ENCODE measurements at places on chromosomes 7 and 10.

DNA sequence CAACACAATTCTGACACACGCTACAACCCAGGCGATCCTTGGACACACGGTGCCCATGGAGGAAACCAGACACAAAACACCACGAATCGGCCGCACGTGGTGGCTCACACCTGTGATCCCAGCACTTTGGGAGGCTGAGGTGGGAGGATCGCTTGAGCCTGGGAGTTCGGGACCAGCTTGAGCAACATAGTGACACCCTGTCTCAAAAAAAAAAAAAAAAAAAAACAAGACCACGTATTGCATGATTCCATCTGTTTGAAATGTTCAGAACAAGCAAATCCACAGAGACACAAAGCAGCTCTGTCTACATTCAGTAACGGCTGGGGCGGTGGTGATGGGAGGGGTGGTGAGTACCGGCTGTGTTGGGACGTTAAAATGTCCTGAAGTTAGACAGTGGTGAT lies 25.2 kb downstream of the ADAP1 start:
- DNase-seq: no peak

DNA sequence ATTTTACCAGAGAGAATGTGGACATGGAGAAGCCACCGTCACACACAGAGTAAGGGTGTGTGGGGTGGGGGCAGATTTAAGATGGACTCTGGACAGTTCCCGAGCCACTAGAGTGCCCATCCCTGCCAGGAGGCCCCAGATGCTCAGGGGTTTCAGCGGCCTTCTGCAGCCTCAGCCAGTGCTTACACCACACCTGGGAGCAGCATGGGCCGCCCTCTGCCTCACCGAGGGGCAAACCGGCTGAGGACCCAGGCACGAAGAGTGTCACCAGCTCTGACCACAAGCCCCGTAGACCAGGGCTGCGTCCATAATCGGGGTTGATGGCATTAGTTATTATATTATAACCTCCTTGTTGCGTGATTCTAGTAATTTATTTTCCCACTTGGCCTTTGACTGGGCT lies 6.7 kb upstream of the MNX1 start:
- no peak for DNase-seq

DNA sequence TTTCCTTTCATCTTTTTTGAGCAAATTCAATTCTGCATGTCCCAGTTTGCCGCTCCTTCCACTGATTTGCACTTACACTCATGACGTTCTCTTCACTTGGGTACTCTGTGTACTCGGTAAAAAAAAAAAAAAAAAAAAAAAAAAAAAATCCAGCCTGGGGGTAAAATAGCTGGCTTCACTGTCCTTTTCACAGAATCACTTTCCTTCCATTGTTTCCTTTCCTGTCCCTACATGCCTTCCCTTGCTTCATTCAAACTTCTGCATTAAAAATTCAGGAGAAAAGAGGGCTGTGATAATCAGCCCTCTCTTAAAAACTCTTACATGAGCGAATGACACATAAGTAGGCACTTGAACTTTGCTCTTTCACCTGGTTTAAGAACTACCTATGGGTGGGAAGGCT lies 8.7 kb downstream of the ANKRD1 start:
- DNase-seq: no peak

DNA sequence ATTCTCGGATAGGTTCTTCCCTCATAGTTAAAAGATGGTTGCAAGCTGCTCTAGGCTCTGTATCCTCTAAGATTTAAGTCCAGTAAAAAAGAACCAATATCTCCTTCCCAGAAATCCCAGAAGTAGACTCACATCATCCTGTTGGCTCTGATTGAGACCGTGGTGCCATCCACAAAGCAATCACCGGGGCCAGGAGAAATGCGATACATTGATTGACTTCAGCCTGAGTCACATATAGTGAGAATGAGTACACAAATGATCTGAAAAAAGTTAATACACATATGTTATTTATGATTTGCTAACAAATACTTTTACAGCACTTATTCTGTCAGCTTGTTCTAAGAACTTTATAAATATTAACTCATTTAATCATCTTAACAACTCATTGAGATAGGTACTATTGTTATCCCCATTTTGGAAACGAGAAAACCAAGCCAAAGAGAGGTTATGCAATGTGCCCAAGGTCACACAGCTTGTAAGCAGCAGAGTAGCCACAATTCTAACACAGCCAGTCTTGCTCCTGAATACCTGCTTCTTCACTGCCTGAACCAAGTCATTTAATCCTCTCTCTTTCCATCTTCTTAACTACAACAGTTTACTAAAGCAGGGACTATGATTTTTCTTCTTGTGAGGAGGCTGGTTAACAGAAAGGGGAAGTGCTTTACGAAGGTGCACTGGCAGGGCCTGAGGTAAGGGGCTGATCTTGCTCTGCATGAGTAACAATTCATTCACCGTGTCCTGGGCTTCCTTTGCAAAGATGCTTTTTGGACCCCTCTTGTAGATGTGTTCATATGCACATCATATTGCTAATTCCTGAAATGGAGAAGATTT lies 177.0 kb downstream of the REEP3 start:
- DNase-seq: no peak

DNA sequence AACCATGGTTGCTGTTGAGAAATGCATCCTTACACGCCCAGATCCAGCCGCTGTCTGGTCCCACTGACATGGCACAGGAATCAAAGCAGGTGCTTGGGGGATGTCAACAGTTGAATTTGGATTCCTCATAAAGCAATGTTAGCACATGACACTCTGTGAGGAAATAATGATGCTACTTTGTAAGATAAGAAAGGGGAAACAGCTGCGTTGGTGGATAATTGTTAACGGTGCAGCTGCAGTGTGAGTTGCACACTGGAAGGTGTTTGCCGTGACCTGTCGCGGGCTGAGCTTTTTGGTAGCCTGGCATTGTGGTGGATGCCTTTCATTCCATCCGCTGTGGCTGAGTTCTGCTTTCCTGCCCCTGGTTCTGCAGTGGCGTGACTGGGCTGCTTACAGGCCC lies 113.9 kb downstream of the MGMT start:
- no peak for DNase-seq

- no peak for DNase-seq
These were observed 104.5 kb upstream of the PRSS58 start for GRCh38 chr7:142362349-142362748.

GRCh38 chr7:72446591-72447462 lies 34.7 kb upstream of the CALN1 start:
- DNase-seq: no peak

GRCh38 chr10:109902992-109903947 lies 20.0 kb downstream of the XPNPEP1 start:
- no peak for DNase-seq

- DNase-seq: no peak
These were observed 2.6 kb upstream of the ANKRD61 start for GRCh38 chr7:6028563-6028962.

DNA sequence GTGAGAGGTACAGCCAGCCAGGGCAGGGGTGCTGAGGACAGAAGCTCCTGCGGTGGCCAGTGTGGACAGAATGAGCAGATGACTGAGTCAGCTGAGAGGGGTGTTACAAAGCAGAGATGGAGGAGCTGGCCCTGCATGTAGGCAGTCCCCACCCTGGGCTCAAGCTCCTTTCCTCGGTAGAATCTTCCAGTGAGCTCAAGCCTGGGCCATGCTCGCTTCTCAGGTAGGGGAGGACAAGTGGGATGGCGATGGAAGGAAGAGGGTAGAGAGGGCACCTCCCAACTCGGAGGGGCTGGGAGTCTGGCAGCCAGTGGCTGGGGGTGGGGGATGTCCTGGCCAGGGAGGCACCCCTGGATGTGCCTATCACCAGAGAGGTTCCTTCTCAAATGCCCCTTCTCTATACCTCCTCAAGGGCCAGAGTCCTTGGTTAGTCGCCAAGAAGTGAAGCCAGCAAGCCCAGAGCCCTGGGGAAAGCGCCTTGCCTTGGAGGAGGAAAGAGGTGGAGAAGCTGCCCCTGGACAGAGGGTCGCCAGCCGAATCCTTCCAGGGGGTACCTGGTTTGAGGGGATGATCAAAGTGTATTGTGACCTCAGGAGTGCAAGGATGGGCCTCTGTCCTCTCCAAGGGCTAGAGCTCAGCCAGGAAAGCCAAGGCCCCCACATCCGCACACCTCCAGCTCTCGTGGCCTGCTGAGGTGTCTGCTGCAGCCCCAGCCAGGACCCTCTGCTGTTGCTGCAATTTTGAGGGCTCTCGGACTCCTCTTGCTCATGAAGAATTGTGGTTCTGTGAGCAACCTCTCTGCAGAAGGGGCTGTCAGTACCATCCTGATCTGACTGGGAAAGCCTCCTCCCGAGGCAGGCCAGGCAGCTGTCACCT lies 88.6 kb upstream of the MACROH2A2 start:
- no peak for DNase-seq

- DNase-seq: no peak
These were observed 15.8 kb upstream of the TRIM8 start for GRCh38 chr10:102628451-102628911.

DNA sequence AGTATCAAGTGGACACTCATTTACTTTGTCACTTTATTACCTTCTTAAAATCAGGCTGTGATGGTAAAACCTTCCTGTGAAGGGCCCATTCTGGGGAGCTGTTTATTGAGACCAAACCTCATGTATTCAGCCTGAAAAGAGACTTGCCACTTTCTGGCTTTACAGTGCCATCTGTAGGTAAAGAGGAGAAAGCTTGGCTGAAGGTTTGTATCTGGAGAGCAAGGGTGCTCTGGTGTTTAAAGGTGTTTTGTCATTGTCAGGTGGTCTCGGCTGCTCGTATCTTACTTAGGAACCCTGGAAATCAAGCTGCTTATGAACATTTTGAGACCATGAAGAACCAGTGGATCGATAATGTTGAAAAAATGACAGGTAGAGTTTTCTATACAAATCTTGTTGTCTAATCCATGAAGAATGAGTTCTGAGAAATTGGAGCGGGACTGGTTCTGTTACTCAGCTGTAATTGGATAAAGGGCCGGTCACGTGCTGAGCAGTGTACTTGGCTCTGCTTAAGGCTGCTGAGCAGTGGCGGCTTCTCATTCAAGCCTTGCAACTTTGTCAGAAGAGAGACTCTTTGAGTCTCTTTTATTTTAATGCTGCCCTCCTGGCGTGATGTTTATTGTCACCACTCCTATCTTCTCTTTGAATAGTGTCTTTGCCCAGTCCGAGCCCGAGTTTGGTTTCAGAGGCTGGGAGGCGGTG lies 46.9 kb downstream of the AP3M1 start:
- no peak for DNase-seq

GRCh38 chr7:155489158-155489840 lies 31.4 kb downstream of the EN2 start:
- DNase-seq: no peak

- no peak for DNase-seq
These were observed 96.1 kb downstream of the SH3PXD2A start for GRCh38 chr10:103759100-103759781.

GRCh38 chr10:78335691-78336401 lies 302.2 kb downstream of the RPS24 start:
- no peak for DNase-seq

GRCh38 chr7:116708861-116709260 lies 36.9 kb downstream of the MET start:
- no peak for DNase-seq

GRCh38 chr10:99888622-99889021 lies 106.2 kb downstream of the ABCC2 start:
- no peak for DNase-seq

GRCh38 chr10:15099886-15100285 lies 2.7 kb downstream of the RPP38 start:
- DNase-seq: no peak

DNA sequence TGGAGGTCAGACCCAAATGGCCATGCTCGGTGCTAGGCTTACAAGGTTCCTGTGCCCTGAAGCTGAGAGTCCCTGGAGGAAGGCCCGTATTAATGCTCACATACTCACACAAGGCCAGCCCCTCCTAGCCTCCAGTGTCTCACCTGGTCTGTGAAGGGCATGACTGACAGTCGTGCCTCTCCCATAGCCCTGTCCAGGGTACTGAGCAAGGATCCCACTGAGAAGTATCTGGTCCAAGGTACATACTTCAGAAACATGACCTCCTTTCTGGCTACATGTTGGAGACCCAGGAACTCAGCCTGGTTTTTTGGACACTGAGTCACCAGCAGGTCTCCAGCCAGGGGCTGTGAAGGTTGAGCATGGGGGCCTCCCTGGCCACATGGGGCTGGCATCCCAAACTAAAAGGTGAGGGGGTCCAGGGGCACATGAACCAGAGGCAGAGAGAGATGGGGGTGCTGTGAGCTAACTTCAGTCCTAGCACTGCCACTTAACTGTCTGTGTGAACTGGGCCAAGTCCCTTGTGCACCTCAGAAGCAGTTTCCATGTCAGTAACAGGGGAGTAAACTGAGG lies 17.6 kb upstream of the RASGEF1A start:
- DNase-seq: no peak

GRCh38 chr7:29355388-29355787 lies 160.8 kb downstream of the CHN2 start:
- DNase-seq: no peak

GRCh38 chr10:109287858-109288257 lies 635.5 kb downstream of the XPNPEP1 start:
- DNase-seq: no peak

GRCh38 chr10:20593649-20594048 lies 303.5 kb downstream of the NEBL start:
- no peak for DNase-seq

- no peak for DNase-seq
These were observed 1.8 kb downstream of the SNCG start for GRCh38 chr10:86960003-86960862.

DNA sequence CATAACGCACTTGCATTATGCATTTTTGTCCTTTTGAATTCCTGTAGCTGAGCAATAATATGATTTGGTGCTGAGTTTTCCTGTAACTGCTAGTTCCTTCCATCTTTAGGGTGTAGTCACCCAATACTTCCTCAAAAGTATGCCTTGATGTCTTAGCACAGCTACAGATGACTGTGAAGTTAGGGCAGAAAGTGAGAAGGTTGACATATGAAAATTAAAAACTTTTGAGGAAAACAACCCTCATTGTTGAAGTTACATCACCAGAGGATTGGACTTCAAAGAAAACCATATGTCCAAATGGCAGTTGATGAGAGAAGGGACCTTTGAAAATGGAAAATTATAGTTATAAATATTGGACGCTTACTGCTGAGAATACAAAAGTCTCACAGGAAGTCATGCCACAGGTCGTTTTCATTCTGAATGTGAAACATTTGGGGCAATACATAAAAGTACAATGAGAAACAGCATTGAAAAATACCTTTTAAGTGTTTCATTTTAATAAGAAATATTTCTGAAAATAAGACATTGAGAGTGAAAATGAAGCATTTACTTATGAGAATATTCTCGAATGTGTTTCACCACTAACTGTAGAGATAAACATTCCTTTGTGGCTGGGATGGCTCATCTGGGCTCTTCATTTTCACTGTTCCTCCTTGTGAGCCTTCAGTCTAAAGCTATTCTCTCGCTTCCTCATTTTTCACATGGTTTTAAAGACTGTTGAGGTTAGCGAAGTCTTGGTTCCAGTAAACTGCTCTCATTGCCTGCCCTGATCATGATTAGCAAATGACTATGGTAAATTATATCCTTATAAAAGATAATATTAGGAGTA lies 61.4 kb upstream of the NME8 start:
- no peak for DNase-seq

DNA sequence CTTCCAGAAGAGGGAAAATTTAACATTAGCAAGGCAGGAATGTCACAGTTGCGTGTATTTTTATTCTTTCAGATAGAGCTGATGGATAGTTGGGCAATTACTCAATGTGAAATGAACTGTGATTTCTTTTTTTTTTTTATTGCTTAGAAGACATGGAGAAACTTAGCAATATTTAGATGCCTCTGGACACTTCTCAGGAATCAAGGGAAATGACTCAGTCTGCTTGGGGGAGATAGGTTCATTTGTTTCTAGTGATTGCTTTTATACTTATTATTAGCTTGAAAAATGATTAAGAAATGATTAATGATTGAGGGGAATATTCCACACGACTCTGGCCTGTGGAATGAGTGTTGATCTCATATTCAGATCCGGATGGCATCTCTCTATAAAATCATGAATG lies 33.1 kb upstream of the TBX20 start:
- DNase-seq: no peak

Data from GOT3 (cell line).